NCI-H2171 treated with DMSO at 0.1 percent for 48 hours (cell line): ENCODE measurements at places on chromosomes 11 and 22.
A peak's percentile ranks its signal among the peaks of the same experiment; 100 is the strongest.

GRCh38 chr11:59960502-59961381 lies 3.1 kb upstream of the OOSP4A start:
- no peak for DNase-seq

- DNase-seq: peak; percentile 90
Measured at GRCh38 chr11:119975561-119976152, 162.3 kb downstream of the TRIM29 start.

DNA sequence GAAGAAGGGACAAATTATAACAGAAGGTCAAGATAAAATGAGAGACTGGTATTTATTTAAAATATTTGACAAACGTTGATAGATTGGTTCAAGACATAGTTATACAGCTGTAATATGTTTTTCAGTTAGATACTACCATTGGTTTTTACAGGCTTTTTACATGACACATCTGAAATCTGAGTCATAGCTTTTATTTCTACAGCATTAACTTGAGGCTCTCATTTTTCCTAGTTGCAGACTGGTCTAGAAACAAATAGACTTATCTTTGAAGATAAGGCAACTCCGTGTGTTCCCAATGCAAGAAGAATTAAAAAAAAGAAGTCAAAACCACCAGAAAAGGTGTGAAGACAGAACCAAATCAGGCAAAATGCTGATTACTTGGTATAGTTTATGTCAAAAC lies 31.3 kb downstream of the CEP57 start:
- no peak for DNase-seq

GRCh38 chr22:47794851-47795250 lies 1032.4 kb downstream of the TBC1D22A start:
- DNase-seq: no peak

DNA sequence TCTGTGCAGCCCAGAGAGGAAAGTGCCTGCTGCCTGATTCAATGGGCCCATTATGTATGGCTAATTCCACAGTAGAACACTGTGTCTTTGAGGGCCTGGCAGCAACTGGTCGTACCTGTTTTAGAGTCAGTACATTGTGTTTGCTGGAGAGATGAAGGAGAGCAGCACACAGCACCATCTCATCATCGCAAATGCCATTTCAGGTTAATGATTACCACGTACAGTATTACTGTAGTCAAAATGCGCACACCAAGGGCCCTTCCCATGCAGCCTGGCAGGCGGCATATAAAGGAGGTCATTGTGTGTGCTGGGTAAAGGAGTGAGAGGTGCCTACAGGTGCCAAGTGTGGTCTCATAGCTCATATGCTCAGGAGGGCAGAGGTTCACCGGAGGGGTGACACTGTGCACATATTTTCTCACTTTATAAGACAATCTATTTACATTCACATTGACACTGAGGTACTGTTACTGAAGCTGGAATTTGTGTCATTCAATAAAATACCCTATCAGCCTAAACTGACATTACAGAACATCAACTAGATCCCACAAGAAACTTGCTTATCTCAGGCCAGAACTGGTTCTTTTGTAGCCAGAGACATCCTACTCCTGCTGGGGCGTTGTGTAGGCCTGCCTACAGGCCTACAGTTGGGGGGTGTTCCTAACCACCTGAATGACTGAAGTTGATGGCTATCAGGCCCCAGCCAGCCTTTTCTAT lies 90.4 kb downstream of the APIP start:
- DNase-seq: no peak

- DNase-seq: peak; percentile 69
Measured at GRCh38 chr22:44605486-44605885, 96.5 kb upstream of the PRR5 start.

- no peak for DNase-seq
Measured at GRCh38 chr22:47337161-47337621, 574.7 kb downstream of the TBC1D22A start.

GRCh38 chr22:43860126-43860525 lies 2.2 kb downstream of the SULT4A1 start:
- DNase-seq: peak; percentile 82

- no peak for DNase-seq
Measured at GRCh38 chr11:66111158-66111557, 41.1 kb downstream of the PACS1 start.

GRCh38 chr11:58505849-58506248 lies 2.1 kb downstream of the OR5B21 start:
- DNase-seq: no peak

- DNase-seq: no peak
Measured at GRCh38 chr11:46271875-46272815, 5.3 kb upstream of the CREB3L1 start.
